ENCODE measurements at places on chromosomes 13 and 19. TPM values are rescaled to one million over a fixed set of nuclear protein-coding genes. Genes with fewer than 3 reads are reported as not detected.

Gene ZNF575
- polyA plus RNA-seq: 3.9 TPM

Gene ELF1
- polyA plus RNA-seq: 39.9 TPM

Gene TMPRSS9
- 0.28 TPM for polyA plus RNA-seq

Gene C13orf42
- polyA plus RNA-seq: not detected

Gene FFAR2
- polyA plus RNA-seq: not detected

Gene LILRB3
- polyA plus RNA-seq: 0.13 TPM

Gene PDE4C
- polyA plus RNA-seq: 0.40 TPM

Gene POSTN
- polyA plus RNA-seq: 233 TPM

Gene CD70
- 0.20 TPM for polyA plus RNA-seq

Gene GATAD2A
- 13.9 TPM for polyA plus RNA-seq

Gene ZNF556
- not detected for polyA plus RNA-seq

Gene KIR2DL3
- polyA plus RNA-seq: not detected

Gene PODNL1
- polyA plus RNA-seq: 36.8 TPM

Gene GRK1
- polyA plus RNA-seq: not detected

Gene ZNF814
- 11.7 TPM for polyA plus RNA-seq

Gene ZC3H4
- 6.0 TPM for polyA plus RNA-seq

Gene NAPSA
- polyA plus RNA-seq: 0.15 TPM

Gene SPPL2B
- 38.6 TPM for polyA plus RNA-seq

Gene BRD4
- 18.6 TPM for polyA plus RNA-seq
